ENCODE measurements at places on chromosomes 7 and 10. TPM values are rescaled to one million over a fixed set of nuclear protein-coding genes. Genes with fewer than 3 reads are reported as not detected.

The SERPINE1 gene
- total RNA-seq, result 1.4 TPM

The KCP gene
- not detected for total RNA-seq

The UNCX gene
- not detected for total RNA-seq

The HMX2 gene
- total RNA-seq, result not detected

The SPDYE9 gene
- not detected for total RNA-seq

The GRID2IP gene
- not detected for total RNA-seq

The ZDHHC6 gene
- 15.8 TPM for total RNA-seq

The CTTNBP2 gene
- 2.4 TPM for total RNA-seq

The IRF5 gene
- 1.4 TPM for total RNA-seq

The H2BK1 gene
- not detected for total RNA-seq

The TFAM gene
- total RNA-seq, result 50.1 TPM

The OPTN gene
- 15.2 TPM for total RNA-seq

The RBP3 gene
- total RNA-seq, result not detected

The CISD1 gene
- total RNA-seq, result 13.2 TPM

The ABCB1 gene
- 8.6 TPM for total RNA-seq

The ZNF485 gene
- 4.2 TPM for total RNA-seq

The TEX36 gene
- total RNA-seq, result 0.27 TPM

The NEUROG3 gene
- total RNA-seq, result not detected

The CD36 gene
- total RNA-seq, result not detected

The RHOBTB1 gene
- 2.3 TPM for total RNA-seq

The TLX1 gene
- not detected for total RNA-seq

The ANK3 gene
- total RNA-seq, result 19.6 TPM

The CHST15 gene
- total RNA-seq, result 0.64 TPM

The AKR1C8 gene
- 0.21 TPM for total RNA-seq

The FAM25C gene
- total RNA-seq, result 2.2 TPM

The HGF gene
- total RNA-seq, result not detected

The GNGT1 gene
- not detected for total RNA-seq

The CALML3 gene
- not detected for total RNA-seq

The MSMB gene
- not detected for total RNA-seq

The ECHS1 gene
- total RNA-seq, result 94.4 TPM

The NEUROD6 gene
- not detected for total RNA-seq

The SPACDR gene
- total RNA-seq, result 0.38 TPM

The TMEM196 gene
- total RNA-seq, result not detected

The VWA2 gene
- total RNA-seq, result not detected

The NKX2-3 gene
- total RNA-seq, result not detected

The LHFPL3 gene
- total RNA-seq, result not detected

The IFT22 gene
- 29.0 TPM for total RNA-seq

The RTKN2 gene
- total RNA-seq, result 1.9 TPM

The SDK1 gene
- 5.0 TPM for total RNA-seq

The OR2A7 gene
- total RNA-seq, result not detected

The SH2B2 gene
- 9.8 TPM for total RNA-seq

The MLXIPL gene
- 0.05 TPM for total RNA-seq

The JMJD1C gene
- 39.8 TPM for total RNA-seq

The SHH gene
- total RNA-seq, result not detected

The KCNIP2 gene
- 0.45 TPM for total RNA-seq

The ANXA8L1 gene
- total RNA-seq, result not detected

The APBB1IP gene
- not detected for total RNA-seq

The KAZALD1 gene
- total RNA-seq, result 11.8 TPM

The FAM237B gene
- total RNA-seq, result not detected

Measured in A375 (cell line).